ENCODE measurements at places on chromosomes 5 and 9.

GRCh38 chr5:163189023-163189553 lies 248.3 kb upstream of the CCNG1 start:
- no peak for DNase-seq

GRCh38 chr9:72635197-72635596 lies 113.8 kb downstream of the TMC1 start:
- peak; percentile 4 for DNase-seq

DNA sequence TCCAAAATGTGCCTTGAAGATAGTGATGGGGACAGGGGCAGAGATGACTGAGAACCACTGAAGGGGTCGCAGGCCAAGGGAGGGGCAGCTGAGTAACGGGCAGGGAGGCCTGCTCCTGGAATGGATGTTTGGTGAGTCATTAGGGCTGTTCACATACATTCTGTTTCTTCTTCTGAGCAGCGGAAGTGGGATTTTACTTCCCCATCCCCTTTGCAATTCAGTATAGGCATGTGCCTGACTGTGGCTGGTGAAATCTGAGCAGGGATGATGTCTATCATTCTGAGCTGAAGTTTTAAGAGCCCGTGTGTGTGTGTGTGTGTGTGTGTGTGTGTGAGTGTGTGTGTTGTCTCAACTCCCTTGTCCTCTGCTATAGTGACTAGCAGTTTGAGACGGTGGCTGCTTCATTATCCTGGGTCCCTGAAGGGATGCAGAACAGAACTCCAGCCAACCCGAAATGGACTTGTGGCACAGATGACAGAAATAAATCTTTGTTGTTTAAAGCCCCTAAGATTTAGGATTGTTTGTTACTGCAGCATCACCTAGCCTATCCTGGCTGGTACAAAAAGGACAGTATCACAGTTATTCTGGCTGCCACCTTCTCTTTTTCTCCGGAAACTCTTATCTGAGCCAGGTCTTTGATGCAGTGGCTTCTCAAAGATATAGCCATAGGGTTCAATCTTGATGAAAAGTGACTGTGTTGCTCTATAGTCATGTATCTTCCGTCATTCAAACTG lies 29.2 kb upstream of the TGFBI start:
- no peak for DNase-seq

- DNase-seq: no peak
Measured at GRCh38 chr9:18002718-18003438, 424.0 kb downstream of the SH3GL2 start.

DNA sequence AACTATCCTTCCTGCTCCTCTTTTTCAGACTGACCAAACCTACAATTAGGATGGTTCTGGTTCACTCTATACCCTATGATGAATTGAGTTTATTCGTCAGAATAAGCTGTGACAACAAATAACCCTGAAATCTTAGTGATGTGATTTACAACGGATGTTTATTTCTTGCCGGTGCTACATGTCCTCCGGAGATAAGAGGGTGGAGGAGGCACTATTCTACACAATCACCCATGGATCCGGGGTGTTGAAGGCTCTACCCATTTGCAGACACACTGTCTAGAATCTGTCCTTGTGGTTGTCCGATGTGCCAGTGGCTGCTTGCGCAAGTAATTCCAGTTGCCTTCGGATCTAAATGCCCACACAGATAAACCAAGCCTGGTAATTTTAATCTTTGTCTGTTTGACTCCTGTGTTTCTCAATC lies 44.7 kb downstream of the CDC14B start:
- no peak for DNase-seq

DNA sequence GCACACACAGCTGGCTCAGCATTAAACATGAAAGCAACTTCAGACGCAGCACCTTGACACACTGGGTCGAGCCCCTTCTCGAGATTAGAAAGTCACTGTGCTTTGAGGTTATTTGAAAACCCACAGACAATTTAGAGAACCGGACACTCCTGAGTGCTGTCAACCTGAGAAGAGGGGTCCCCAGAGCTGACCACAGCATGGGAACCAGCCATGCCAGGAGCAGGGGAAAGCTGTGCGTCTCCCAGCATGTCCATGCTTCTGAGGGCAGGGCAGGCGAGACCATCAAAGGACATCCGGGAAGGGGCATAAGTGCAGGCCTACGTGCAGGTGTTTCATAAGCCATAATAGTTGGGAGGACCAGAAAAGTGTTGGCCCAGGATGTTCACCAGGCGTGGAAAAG lies 20.5 kb downstream of the SLC6A3 start:
- no peak for DNase-seq

DNA sequence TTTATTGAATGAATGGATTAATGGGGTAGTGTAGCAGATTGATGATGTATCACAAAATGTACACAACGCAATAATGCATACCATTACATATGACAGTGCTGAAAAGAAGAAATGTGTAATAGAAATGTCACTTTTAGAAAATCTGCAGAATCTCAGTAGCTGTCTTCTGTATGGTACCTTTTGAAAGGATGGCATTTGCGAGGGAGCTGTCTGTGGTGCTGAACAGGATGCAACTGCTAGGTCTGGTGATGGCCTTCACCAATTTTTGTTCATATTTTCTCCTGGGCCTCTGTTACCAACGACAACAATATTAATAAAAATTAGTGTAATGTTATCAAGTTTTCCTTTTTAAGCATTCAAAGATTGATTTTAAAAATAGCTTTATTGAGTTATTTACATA lies 36.2 kb upstream of the OTULIN start:
- DNase-seq: peak; percentile 31

All from stimulated activated CD4-positive, alpha-beta T cell treated with anti-CD3 and anti-CD28 coated beads, Interleukin-4, amount 100 ng/mL, for 48 hours (primary cell).